Activated naive CD8-positive, alpha-beta T cell treated with anti-CD3 and anti-CD28 coated beads for 36 hours (primary cell): ENCODE measurements at places on chromosomes 16 and 17. TPM values are rescaled to one million over a fixed set of nuclear protein-coding genes. Genes with fewer than 3 reads are reported as not detected.

Gene AGRP
- total RNA-seq, result 0.40 TPM

Gene ORAI3
- 5.4 TPM for total RNA-seq

Gene CHST5
- total RNA-seq, result not detected

Gene TEKT1
- total RNA-seq, result not detected

Gene SEPTIN1
- 163 TPM for total RNA-seq

Gene ZNF19
- total RNA-seq, result 3.0 TPM

Gene KRTAP4-9
- total RNA-seq, result not detected

DNA sequence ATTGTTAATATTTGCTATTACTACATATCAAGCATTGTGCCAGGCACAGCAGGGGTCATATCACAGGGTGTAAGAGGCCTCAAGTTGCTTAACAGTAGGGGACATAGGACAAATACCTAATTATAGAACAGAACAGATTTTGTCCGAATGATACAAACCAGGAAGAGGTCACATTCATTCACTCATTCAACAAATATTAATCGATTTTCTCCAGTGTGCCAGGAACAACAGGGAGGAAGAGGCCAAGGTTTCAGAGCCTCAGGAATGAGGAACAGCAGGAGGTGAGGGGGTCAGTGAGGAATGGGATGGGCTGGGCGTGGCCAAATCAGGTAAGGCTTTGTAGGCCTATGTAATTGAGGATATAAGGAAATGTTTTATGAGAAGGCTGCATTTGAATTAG is 11.2 kb upstream of the CHST4 start:
- DNase-seq, result no peak
- no peaks in the 10 kb centered on the region for H3K36me3 ChIP-seq
- no peaks in the 10 kb centered on the region for H3K4me1 ChIP-seq
- H3K27ac ChIP-seq, result no peak overlapping the region
- no peak overlapping the region for H3K4me3 ChIP-seq
- peaks cover 5% of the 10 kb centered on the region for H3K27me3 ChIP-seq

- H3K36me3 ChIP-seq, result peaks cover 46% of the 10 kb centered on the region
- H3K4me1 ChIP-seq, result no peaks in the 10 kb centered on the region
- no peak overlapping the region for H3K27ac ChIP-seq
- H3K27me3 ChIP-seq, result no peaks in the 10 kb centered on the region
These were observed 85.4 kb downstream of the ITFG1 start for GRCh38 chr16:47375423-47375822.

DNA sequence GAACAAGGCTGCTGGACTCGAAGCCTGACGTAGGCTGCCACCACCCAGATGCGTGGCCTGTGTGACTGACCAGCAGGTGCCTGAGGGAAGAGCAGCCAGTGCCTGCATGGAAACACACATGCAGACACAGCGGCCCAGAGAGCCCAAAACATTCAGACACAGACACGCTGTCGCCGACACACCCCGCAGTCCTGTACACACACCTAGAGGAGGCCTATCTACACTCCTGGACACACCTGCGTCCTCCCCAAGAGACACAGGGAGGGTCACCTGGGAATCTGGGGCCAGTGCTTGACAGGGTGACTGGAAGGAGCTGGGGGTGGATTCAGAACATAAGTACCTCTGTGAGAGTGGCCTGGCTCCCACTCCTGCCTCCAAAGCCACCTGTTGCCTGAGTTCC is 6.1 kb upstream of the TSPOAP1 start:
- peaks cover 64% of the 10 kb centered on the region for H3K36me3 ChIP-seq
- DNase-seq, result no peak
- peak overlapping the region; percentile 100 for H3K4me3 ChIP-seq
- peak overlapping the region; percentile 100 for H3K27ac ChIP-seq
- H3K27me3 ChIP-seq, result peaks cover 29% of the 10 kb centered on the region

DNA sequence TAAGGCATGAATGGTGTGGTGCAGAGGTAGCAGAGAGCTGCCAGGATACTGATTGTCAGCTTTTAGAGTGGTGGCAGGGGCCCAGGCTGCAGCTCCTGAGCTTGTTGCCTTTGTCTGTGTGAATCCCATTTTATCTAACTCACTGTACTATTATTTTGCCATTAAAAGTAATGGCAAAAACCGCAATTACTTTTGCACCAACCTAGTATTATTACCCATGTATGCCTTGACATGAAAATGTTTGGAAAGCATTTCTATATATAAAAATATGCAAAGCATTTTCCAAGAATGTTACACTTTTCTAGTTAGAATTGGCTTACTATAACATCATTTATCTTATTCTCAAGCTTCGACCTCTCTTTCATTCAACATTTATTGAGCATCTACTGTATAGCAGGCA is 308.1 kb upstream of the MYOCD start:
- H3K27me3 ChIP-seq, result no peaks in the 10 kb centered on the region
- no peak overlapping the region for H3K27ac ChIP-seq
- no peak for DNase-seq
- no peaks in the 10 kb centered on the region for H3K36me3 ChIP-seq
- no peak overlapping the region for H3K4me3 ChIP-seq
- no peaks in the 10 kb centered on the region for H3K4me1 ChIP-seq

- peak overlapping the region; percentile 54 for H3K27ac ChIP-seq
- no peak overlapping the region for H3K4me3 ChIP-seq
- no peaks in the 10 kb centered on the region for H3K27me3 ChIP-seq
- peak; percentile 4 for DNase-seq
- H3K36me3 ChIP-seq, result no peaks in the 10 kb centered on the region
- H3K4me1 ChIP-seq, result peaks cover 31% of the 10 kb centered on the region
These were observed 264.3 kb downstream of the CPPED1 start for GRCh38 chr16:12539185-12539929.

DNA sequence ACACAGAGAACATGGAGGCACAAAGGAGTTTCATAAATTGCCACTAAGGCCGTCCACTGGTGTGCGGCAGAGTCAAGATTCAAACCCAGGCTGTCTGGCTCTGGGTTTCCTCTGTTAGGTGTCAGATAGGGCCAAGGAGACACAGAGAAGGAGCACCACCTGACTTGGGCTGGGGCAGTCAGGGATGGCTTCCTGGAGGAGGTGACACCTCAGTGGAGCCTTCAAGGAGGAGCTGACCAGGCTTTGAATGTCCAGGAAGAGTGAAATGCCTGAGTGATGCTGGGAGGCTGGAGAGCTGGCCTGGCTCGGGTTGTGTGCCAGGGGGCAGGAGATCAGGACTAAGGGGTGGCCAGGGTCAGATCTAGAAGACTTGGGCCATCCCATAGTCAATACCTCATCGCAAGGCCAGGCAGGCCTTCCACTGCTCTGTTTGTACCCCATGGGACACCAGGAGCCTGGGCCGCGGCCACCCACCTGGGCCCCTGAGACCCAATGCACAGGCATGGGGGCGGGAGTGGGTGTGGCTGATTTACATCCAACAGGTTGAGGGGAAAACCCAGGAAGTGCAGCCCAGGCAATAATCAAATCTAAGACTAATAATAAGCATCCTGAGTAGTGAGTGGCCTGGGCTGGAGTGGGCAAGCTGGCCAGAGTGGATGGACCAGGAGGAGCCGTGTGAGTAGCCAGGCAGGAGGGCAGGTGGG is 73.7 kb downstream of the USP22 start:
- H3K4me3 ChIP-seq, result no peak overlapping the region
- H3K27me3 ChIP-seq, result peaks cover 3% of the 10 kb centered on the region
- no peaks in the 10 kb centered on the region for H3K36me3 ChIP-seq
- no peak for DNase-seq

GRCh38 chr16:27498916-27499658 is 50.6 kb downstream of the GTF3C1 start:
- H3K4me1 ChIP-seq, result peaks cover 3% of the 10 kb centered on the region
- H3K4me3 ChIP-seq, result no peak overlapping the region
- H3K27me3 ChIP-seq, result no peaks in the 10 kb centered on the region

- peaks cover 2% of the 10 kb centered on the region for H3K36me3 ChIP-seq
- no peak overlapping the region for H3K4me3 ChIP-seq
- H3K27me3 ChIP-seq, result no peaks in the 10 kb centered on the region
- DNase-seq, result no peak
These were observed 1.4 kb upstream of the PITPNA start for GRCh38 chr17:1563786-1564613.

DNA sequence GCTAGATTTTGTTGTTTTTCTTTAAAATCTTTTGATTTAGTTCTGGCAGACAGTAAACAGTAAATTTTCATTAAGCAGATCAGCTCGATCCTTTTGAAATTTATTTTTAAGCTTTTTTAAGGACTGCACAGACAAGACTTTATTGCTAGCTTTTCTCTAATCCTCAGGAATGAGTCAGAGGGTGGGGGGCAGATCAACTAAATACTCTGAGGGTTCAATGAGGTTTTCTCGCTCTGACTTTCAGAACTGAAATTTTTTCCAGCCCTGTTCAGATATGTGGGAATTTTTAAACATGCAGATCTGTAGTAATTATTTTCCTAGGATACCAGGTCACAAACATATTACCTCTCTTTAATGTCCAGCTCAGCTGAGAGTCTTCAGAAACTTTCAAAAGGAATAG is 977.2 kb downstream of the CDH11 start:
- no peaks in the 10 kb centered on the region for H3K4me1 ChIP-seq
- no peak overlapping the region for H3K4me3 ChIP-seq
- no peak overlapping the region for H3K27ac ChIP-seq
- no peaks in the 10 kb centered on the region for H3K27me3 ChIP-seq

- H3K4me3 ChIP-seq, result no peak overlapping the region
- no peaks in the 10 kb centered on the region for H3K36me3 ChIP-seq
- H3K4me1 ChIP-seq, result no peaks in the 10 kb centered on the region
- DNase-seq, result no peak
These were observed 64.7 kb downstream of the KCNJ18 start for GRCh38 chr17:21756856-21757619.

DNA sequence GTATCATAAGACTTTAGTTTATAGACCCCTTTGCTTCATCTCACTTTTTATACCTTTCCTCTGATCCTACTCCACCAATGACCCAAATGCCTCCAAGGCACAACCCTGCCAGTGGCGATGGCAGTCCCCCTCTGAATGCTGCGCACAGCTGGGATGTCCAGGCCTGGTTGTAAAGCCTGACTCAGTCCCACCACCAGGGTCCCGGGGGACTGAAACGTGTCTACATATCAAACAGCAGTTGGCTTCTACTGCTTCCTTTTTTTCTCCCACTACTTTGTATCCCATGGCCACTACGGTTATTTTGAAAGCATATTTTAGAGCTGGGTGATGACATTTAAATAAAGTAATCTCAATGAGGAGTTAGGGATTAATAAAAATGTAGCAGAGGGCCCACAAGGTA is 329.8 kb upstream of the PSMD7 start:
- H3K4me3 ChIP-seq, result no peak overlapping the region
- H3K36me3 ChIP-seq, result no peaks in the 10 kb centered on the region
- H3K27ac ChIP-seq, result no peak overlapping the region
- DNase-seq, result no peak
- no peaks in the 10 kb centered on the region for H3K4me1 ChIP-seq

- peaks cover 3% of the 10 kb centered on the region for H3K27me3 ChIP-seq
- H3K4me3 ChIP-seq, result no peak overlapping the region
- no peak for DNase-seq
- H3K36me3 ChIP-seq, result no peaks in the 10 kb centered on the region
- no peak overlapping the region for H3K27ac ChIP-seq
These were observed 37.3 kb downstream of the BCO1 start for GRCh38 chr16:81275795-81276194.

GRCh38 chr16:59634004-59634579 is 900.0 kb upstream of the GOT2 start:
- no peaks in the 10 kb centered on the region for H3K4me1 ChIP-seq
- H3K36me3 ChIP-seq, result no peaks in the 10 kb centered on the region
- no peaks in the 10 kb centered on the region for H3K27me3 ChIP-seq
- no peak overlapping the region for H3K27ac ChIP-seq

DNA sequence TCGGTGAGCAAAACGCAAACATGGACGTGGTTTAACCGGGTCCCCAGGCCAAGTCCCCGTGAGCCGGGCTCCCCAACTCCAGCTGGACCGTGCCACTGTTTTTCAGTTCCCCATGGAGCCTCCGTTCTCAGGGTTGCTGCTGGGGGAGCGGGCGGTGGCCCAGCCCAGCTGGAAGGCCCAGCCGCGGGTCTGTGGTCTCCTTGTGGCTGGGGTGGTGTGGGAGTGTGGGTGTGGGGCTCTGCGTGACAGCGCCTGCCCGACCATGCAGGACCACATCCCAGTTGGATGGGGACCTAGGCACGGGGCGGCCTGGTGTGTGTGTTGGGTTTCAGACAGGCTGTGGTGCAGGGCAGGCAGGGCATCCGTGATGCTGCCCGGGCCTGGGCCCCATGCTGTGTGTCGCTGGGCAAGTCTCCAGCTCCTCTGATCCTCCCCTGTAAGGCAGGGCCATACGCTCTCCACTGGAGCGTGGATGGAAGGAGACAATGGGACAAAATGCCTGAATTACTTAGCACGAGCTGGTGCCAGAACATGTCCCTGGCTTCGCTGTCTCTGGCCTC is 40.3 kb downstream of the COX4I1 start:
- no peak for DNase-seq
- peaks cover 25% of the 10 kb centered on the region for H3K27me3 ChIP-seq
- no peak overlapping the region for H3K27ac ChIP-seq
- H3K4me3 ChIP-seq, result no peak overlapping the region
- H3K36me3 ChIP-seq, result no peaks in the 10 kb centered on the region

GRCh38 chr17:22409160-22409751 is 716.9 kb downstream of the KCNJ18 start:
- DNase-seq, result no peak
- H3K4me3 ChIP-seq, result no peak overlapping the region
- no peaks in the 10 kb centered on the region for H3K27me3 ChIP-seq
- H3K36me3 ChIP-seq, result no peaks in the 10 kb centered on the region
- no peak overlapping the region for H3K27ac ChIP-seq

- peaks cover 9% of the 10 kb centered on the region for H3K4me1 ChIP-seq
- no peaks in the 10 kb centered on the region for H3K36me3 ChIP-seq
- H3K27me3 ChIP-seq, result peaks cover 82% of the 10 kb centered on the region
- H3K27ac ChIP-seq, result peak overlapping the region; percentile 23
These were observed 744 bp downstream of the JPH3 start for GRCh38 chr16:87602821-87603683.

DNA sequence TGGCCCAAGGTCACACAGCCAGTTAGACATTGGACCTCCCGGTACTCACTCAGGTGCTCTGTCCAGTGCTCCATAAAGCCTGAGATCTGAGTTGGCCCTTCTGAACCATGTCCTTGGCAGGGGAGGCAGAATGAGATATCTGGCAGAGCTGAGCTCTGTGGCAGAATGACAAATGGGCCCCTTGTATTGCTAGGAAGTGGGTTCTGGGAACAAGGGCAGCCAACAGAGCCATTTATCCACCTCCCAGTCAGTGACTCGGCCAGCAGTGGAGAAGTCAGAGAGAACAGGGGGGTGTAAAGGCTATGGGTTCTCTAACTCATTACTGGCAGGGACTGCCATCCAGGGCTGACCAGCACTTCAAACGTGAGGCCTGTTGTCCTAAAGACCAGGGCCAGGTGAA is 117.1 kb upstream of the NLRP1 start:
- no peaks in the 10 kb centered on the region for H3K36me3 ChIP-seq
- H3K27me3 ChIP-seq, result peaks cover 24% of the 10 kb centered on the region
- H3K4me3 ChIP-seq, result no peak overlapping the region
- H3K27ac ChIP-seq, result no peak overlapping the region
- DNase-seq, result no peak

- no peaks in the 10 kb centered on the region for H3K36me3 ChIP-seq
- H3K27ac ChIP-seq, result no peak overlapping the region
- peaks cover 2% of the 10 kb centered on the region for H3K4me1 ChIP-seq
- H3K4me3 ChIP-seq, result no peak overlapping the region
- DNase-seq, result no peak
- H3K27me3 ChIP-seq, result peaks cover 11% of the 10 kb centered on the region
These were observed 51.5 kb upstream of the ZNF469 start for GRCh38 chr16:88330971-88331890.

- H3K4me3 ChIP-seq, result no peak overlapping the region
- no peak for DNase-seq
- H3K4me1 ChIP-seq, result peaks cover 17% of the 10 kb centered on the region
- no peak overlapping the region for H3K27ac ChIP-seq
- no peaks in the 10 kb centered on the region for H3K27me3 ChIP-seq
These were observed 4.0 kb downstream of the STXBP4 start for GRCh38 chr17:54972406-54973138.
